Activated T-helper 1 cell treated with anti-CD3 and anti-CD28 coated beads, Interleukin-12 subunit alpha, Interleukin-12 subunit beta, Interleukin-2, Interleukin-4 antibody, amounts not matched to agents 30 ng/mL and 10 ng/mL and 1 ng/mL, durations not matched to agents 14 hours and 24 hours and 36 hours (primary cell): ENCODE measurements at places on chromosomes 16 and 17.

DNA sequence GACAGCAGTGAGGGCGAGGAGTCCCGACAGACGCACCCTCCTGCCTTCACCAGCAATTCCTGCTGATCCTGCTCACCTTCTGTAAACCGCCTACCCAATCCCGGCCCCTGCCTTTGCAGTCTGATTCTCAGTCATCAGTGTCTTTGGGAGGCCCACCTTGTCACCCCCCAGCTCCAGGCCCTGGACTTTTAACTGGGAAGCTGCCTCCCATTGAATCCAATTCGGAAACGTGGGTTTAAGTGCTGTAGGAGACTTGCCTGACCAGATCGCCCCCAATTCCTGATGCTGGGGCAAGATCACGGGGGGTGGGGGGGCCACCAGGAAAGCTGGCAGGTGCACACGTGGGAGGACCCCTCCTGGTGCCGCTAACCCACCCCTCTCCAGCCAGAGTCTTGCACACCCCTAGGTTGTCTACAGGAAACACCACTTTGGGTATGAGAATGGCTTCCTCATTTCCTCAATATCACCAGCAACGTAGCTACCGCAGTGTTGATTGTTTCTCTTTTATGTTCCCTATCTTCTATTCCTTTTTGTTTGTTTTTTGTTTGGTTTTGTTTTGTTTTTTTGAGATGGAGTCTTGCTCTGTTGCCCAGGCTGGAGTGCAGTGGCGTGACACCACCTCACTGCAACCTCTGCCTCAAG lies 46.6 kb upstream of the CMIP start:
- no peak for DNase-seq

GRCh38 chr17:66850692-66851091 lies 15.8 kb downstream of the CACNG5 start:
- DNase-seq: no peak

DNA sequence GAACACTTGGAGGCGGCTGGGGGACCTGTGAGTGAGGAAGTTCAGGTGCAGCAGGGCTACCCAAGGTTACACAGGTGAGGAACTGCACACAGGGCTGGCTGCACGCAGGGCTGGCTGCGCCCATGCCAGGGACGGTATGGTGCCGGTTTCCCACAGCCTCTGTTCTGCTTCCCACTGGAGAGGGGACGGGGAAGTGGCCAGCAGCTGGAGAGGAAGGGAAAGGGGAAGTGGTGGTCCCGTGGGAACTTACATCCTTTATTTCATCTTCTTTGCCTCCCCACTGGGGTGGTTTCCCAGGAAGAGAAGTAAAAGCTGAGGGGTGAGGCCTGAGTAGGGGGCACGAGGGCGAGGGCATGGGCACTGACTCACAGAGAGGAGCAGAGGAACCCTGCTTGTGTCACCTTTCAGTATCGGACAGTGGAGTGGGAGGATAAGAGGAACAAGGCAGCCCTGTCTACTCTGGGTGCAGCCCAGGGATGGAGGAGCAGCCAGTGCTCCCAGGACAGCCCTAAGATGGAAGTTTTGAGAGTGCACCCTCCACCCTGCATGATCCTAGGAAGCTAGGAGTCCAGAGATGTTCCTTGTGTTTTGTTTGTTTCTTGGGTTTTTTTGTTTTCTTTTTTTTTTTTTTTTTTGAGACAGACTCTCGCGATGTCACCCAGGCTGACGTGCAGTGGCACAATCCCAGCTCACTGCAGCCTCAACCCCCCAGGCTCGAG lies 25.5 kb upstream of the CDH1 start:
- no peak for DNase-seq

- DNase-seq: no peak
These were observed 22.3 kb downstream of the CDH11 start for GRCh38 chr16:65099607-65100006.

DNA sequence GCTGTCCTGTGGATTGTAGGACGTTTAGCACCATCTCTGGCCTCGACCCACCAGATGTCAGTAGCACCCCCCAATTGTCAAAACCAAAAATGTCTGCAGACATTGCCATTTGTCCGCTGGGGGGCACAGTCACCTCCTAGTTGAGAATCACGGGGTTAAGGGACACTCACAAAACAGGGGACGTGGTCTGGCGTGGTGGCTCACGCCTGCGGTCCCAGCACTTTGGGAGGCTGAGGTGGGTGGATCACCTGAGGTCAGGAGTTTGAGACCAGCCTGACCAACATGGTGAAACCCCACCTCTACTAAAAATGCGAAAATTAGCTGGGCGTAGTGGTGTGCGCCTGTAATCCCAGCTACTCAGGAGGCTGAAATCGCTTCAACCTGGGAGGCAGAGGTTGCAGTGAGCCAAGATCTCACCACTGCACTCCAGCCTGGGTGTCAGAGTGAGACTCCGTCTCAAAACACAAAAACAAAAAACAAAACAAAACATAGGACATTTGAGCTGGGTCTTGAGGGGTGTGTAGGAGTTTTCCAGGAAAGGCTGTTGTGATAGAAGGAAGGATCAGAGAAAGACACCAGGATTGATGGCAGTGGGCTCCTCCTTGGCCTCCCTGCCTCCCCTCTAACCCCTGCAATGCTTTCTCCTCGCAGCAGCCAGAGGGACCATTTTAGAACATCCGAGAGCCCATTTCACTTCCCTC lies 171.8 kb upstream of the GSE1 start:
- DNase-seq: no peak

GRCh38 chr17:79027274-79027924 lies 3.4 kb downstream of the C1QTNF1 start:
- DNase-seq: no peak

DNA sequence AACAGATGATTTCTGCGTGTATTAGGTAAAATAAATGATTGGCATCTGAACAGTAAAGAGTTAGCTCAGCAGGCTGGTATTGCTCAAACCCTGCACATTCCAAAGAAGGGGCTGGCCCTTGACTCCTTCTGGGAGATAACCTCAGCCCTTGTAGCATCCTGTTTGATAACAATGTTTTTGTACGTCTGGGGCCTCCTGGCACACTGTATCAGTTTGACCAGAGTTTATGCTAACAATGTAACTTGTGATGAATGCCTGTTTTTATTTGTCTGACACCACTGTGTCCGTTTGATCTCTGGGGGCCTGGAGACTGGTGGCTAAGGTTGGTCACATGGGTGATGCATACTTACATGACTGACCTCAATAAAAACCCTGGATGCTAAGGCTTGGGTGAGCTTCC lies 43.8 kb upstream of the NDRG4 start:
- DNase-seq: no peak

DNA sequence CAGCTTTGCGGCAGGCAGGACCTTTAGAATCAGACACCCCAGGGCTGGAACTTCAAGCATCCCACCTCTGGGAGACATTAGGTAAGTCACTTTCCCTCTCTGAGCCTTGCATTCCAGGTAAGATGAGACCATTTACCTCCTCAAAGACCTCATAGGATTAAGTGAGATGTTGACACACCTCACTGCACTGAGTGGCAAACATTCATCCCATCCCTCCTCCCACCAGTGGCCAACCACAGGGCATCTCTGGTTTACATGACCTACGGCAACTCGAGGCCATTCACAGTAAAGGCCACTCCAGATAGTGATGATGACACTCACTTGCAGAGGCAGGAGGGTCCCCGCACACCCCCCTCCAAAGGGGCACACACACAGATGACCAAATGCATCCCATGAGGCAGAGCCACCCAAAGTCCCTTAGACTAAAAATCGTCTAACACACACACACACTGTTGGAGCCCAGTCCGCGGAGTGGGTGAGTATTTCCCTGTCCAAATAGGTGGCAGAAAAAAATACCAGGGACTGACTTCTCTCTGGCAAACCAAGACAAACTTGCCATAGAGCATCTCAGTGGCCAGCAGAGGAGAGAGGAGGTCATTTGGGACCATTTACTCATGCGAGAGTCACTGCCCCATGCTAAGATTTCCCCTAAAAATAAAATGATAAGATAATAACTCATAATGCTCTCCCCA lies 454.9 kb downstream of the SOX9 start:
- DNase-seq: no peak

- no peak for DNase-seq
These were observed 27.0 kb downstream of the PIGL start for GRCh38 chr17:16243801-16244567.

- DNase-seq: no peak
These were observed 857.4 kb upstream of the GOT2 start for GRCh38 chr16:59591480-59591879.
